ENCODE measurements at places on chromosomes 3 and 15.

GRCh38 chr15:63048776-63049665 is 6.5 kb downstream of the TPM1 start:
- DNase-seq, result no peak

- no peak for DNase-seq
Observed at GRCh38 chr3:174398761-174399160, 460.4 kb upstream of the NAALADL2 start.

- no peak for DNase-seq
Observed at GRCh38 chr3:13536832-13537231, 12.1 kb upstream of the FBLN2 start.

DNA sequence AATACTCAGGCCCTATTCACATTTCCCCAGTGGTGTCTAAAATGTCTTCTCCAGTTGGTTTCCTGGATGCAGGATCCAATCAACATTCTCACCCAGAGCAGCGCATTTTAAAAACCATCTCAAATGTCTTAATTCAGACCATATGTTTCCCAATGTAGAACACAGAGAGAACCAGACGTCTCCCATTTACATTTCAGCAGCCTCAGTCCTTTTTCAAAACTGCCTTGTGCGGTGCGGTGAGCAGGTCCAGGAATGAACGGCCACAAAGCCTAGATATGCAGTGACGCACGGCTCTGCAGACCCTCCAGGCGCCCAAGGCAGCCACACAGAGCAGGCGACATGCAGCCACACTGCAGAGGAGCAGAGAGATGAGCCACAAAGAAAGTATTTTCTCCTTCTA is 66.1 kb upstream of the MEX3B start:
- no peak for DNase-seq

DNA sequence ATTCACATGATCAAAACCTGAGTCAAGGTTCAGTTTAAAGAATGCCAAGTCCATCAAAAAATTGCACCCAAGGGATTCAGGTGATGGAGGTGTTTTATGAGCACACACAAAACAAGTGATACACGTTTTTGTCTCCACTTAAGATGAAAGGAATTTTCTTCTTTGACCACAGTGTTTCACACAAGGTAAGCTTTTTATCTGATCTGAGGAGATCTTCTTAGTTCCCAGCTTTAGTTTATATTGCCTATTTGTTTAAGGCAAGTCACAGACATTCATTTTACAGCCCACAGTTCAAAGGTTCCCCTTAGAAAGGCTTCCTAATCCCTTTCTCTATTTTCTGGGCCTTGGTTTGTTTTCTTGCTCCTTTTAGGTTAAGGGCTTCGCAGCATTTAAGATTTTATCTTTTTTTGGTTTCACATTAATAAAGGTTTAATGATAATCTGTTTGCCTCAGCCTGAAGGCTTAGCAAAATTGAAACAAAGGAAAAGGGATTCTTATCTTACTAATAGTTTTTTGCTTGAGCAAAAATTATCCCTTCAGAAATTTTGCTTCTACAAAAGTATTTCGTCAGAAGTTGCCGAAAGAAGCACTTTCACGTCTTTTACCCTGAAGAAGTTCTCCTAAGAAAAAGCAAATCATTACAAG is 420.5 kb upstream of the NAALADL2 start:
- DNase-seq, result no peak

GRCh38 chr3:153165261-153165681 is 3.2 kb downstream of the RAP2B start:
- no peak for DNase-seq

- DNase-seq, result peak; percentile 48
Observed at GRCh38 chr15:36831125-36831903, 251.9 kb downstream of the CDIN1 start.

GRCh38 chr3:167780214-167780883 is 44.8 kb downstream of the SERPINI1 start:
- no peak for DNase-seq

- DNase-seq, result no peak
Observed at GRCh38 chr15:41849204-41849603, 10.6 kb downstream of the PLA2G4B start.

GRCh38 chr15:41512512-41512939 is 1.1 kb downstream of the LTK start:
- DNase-seq, result no peak

- DNase-seq, result no peak
Observed at GRCh38 chr3:4306860-4307259, 3.7 kb downstream of the SETMAR start.

GRCh38 chr3:8052659-8053058 is 449.0 kb upstream of the LMCD1 start:
- no peak for DNase-seq

DNA sequence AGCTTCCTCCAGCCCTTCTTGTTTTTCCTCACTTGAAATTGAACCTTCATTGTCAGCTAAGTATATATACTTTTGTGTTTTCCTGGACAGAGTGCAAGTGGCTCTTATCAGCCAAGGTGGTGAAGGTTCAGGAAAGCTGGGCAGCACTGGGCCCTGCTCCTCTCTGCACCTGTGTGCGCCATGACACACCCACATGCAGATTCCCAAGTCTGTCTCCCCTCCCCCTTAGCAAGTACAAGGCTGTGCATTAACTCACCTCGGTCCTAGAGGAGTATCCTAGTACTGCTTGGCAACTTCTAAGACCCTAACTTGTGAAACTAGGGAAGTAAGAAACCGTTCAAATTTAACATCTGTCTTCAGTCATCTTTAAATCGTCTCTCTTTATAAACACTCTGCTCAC is 85.8 kb downstream of the SLC49A4 start:
- DNase-seq, result no peak

- peak; percentile 66 for DNase-seq
Observed at GRCh38 chr3:149129326-149130205, at the start of gene HPS3. TSS of gene HPS3 (plus strand) at chr3:149129638. CDS start at chr3:149129724, 86 bp downstream.

- DNase-seq, result no peak
Observed at GRCh38 chr3:36524560-36524959, 144.3 kb downstream of the STAC start.

DNA sequence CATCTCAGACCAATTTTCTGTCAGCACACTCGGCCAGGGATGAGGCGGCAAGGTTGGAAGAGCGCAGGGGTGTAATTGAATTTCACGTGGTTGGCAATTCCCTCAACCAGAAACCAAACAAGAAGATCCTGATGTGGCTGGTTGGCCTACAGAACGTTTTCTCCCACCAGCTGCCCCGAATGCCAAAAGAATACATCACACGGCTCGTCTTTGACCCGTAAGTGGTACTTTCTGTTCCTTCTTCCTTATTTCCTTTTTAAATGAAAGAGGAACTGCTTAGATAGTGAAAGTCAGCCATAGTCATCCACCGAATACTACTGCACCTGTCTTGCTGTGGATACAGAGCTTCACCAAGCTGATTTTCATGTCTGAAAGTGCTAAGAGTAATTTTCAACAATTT is 60.1 kb downstream of the SGO1 start:
- DNase-seq, result no peak

- no peak for DNase-seq
Observed at GRCh38 chr3:115498898-115499297, 124.4 kb upstream of the GAP43 start.

DNA sequence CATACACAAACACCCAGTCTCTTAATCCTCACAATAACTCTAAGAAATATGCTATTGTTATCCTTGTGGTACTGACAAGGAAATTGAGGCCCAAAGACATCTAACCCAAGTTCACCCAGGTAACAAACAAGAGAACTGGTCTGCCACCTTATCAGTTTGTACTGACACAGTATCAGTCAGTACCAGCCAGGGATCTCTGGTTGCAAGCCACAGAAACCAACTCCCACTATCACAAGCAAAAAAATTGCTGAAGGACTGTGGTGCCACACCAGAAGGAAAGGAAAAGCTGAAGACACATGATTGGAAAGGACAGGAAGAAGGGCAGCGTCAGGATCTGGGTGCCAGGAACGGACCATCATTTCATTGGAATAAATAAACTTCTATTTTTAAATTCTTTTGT is 63.8 kb upstream of the GLCE start:
- no peak for DNase-seq

DNA sequence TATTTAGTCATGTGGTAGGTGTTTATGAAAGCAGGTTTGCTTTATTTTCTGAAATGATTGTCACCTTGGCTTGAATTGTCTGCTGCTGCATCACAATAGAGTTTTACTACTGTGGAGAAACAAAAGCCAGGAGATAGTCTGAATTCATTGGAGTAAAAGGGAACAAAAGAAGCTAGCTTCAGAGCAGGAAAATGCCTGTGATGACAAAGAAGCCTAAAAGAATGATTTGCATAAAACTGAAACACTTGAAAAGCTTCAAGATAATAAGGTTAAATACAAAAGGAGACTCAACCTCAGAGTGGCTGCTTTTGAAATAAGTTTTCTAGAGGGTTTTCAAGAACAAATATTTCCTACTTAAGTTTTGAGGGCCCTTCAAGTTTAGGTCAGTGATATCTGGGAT is 138.3 kb downstream of the PTPRG start:
- no peak for DNase-seq

DNA sequence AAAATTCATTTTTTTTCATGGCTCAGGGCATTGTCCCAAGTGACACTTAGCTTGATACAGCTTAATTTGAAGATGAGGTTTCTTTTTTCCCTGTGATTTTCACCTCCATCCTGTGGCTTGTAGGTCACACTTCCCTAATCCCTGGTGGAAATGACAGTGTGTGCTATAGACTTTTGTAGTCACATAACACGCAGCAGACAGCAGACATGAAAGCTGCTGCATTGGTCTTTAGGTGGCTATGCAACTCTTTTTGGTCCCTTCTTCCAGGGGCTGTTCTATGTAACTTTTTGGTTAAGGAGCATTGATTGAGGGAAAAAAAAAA is 38.8 kb downstream of the TRAK1 start:
- DNase-seq, result no peak

DNA sequence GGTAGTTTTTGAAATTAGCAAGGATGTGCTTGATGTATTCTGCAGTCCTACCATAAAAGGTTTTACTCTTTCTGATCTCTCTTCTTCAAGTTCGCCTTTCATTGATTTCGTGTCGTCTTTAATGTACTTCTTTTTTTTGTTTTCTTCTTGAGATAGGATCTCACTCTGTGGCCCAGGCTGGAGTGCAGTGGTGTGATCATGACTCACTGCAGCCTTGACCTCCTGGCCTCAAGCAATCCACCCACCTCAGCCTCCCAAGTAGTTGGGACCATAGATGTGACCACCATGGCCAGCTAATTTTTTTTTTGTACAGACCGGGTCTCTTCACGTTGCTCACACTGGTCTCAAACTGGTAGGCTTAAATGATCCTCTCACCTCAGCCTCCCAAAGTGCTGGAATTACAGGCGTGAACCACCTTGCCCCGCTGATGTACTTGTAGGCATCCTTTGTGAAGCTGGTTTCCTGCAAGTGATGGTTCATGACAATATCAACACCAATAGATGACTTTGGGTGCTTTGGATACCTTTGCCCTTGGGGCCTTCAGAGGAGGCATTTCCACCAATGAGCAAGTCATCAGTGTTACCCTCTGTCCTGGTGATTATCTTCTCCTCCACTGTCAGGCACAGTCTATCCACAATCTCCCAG is 28.9 kb upstream of the RNF7 start:
- no peak for DNase-seq
